ENCODE measurements at places on chromosomes 16 and 17.

DNA sequence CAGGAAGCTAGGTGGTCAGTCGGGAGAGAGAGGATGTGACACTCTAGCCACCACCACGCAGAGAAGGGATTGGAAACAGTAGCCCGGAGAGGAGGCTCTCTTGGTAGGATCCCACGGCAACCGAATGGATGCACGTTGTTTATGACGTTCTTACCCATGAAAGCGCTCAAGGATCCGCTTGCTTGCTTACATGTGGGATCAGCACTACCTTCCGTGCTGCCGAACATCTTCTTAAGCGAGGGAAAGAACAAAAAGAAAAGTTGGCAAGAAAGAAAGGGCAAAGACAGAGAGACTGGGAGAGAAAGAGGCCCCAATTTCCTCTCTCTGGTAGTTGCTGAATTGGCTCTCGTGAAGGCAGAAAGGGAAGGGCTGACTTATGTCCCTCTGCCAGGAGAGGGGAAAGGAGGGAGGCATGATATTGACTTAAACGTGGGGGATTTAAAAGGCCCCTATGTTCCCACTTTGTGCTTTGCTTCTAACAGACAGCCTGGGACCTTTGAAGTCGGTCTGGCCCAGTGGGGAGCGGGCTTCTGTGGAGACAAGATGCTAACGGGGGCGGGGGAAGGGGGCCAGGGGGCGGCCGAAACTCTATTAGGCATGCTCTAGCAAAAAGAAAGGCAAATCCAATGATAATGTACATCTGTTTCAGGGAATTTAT is 35.4 kb downstream of the SNX20 start:
- no peak for DNase-seq

DNA sequence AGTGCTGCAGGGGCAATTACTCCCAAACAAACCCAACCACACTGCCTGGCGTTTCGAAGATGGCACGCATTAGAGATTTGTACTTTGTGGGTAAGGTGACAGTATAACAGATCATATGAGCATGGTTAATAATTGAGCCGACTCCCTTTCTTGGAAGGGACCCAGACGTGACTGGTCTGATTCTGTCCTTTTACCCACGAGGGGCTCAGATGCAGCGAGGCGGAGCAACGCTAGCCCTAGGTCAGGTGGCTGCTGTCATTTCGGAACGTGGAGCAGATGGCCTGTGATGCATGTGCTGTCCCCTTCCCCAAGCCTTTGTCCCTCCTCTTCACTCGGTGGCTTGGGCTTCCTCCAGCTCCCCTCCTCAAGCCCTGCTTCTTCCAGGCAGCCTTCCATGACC is 84.2 kb downstream of the SNX29 start:
- no peak for DNase-seq

DNA sequence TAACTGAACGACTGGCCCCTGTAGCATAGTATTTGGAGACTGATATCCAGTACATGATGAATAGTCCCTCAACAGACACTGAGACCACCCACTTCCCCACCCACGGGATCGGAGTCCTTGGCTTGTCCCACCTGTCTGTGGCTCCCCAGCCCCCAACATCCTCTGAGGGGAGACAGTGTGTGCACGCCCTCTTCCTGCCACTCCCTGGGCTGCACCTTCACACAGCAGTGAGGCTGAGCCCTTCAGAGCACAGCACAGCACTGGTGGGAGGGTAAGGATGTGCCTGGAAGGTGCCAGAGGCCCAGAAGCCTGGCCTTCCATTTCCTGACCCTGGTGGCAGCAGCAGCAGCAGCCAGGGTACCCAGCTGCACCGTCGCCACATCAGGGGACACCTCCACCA is 11.0 kb downstream of the DNASE1 start:
- no peak for DNase-seq

GRCh38 chr16:84282533-84282932 is 12.1 kb upstream of the WFDC1 start:
- no peak for DNase-seq

DNA sequence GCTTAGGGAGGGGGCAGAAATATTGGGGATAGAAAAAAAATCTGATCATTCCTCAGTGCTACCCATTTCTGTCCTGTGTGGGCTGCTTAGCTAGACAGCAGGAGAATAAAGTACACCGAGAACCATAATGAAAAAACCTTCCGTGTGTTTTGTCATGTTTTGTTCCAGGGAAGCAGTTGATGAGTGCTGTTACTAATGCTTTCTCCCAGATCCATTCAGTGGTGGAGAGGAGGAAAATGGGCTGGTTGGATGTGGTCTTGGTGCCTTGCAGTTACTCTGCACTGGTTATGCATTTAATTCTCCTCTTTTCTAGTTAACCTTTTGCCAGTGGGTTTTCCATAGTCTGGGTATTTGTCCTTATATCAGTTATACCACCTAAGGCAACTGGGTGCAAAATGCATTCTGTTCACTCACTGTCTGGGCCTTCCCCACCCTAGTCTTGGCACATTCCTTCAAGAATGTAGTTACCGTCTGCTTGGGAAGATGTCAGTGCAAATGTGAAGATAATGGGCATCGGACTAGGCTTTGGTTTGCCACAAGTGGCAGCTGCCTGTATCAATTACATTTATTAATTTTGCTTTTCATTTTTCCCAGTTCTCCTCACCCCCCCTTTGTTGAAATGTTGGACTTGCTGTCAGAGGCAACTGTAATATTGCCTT is 9.3 kb upstream of the TBKBP1 start:
- no peak for DNase-seq

DNA sequence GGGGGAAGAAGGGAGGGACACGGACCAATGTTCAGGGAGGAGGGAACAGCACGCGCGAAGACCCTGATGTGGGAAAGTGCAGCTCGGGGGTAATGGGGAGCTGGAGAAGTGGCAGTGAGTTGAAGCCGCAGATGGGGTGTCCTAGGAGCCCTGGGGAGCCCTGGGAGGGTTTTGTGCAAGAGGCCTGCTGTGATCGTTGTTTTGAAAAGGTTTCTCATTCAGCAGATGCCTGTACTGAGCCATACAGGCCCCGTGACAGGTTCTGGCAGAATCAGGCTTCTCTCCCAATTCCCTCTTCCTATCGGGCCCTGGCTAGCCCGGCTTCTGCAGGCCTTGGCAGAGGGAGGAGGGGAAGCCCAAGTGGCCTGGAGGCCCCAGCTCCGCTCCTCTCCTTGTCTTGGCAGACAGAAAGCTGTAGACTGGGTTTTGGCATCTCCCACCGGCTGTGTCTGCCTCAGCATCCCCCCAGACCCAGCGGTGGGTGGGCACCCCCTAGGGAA is 38.4 kb upstream of the EMP2 start:
- DNase-seq = no peak

- DNase-seq = no peak
Observed at GRCh38 chr16:81421536-81421935, 23.1 kb upstream of the CMIP start.

- peak; percentile 58 for DNase-seq
Observed at GRCh38 chr17:45907750-45908395, 13.5 kb downstream of the MAPT start.

GRCh38 chr16:87540897-87541146 is 48.0 kb upstream of the ZCCHC14 start:
- DNase-seq = no peak

DNA sequence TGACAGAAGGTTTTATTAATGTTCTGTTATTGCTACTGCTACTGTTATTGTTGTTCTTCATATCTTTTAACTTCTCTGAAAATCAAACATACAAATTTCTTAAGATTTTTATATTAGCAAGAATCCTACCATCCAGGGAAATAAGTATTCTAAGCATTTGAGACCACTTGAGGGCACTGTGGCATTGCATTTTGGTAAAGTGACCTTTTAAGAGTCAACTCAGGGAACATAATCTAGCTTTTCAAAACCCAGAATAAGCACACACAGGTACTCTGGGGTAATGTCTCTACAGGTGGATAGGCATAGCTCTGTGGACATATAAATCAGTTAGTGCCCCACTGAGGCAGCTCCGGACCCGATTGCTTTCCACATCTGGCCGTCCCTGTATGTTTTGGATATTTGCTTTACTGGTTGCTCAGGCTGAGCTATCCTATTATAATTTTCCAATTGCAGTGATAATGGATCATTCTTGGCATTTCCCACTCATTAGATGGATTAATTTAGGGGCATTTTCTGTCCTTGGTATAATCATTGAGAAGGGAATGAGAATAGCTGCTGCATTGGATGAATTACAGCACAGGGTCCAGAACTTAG is 1425.1 kb upstream of the CDH8 start:
- DNase-seq = peak; percentile 24

GRCh38 chr17:35372846-35373533 is 431 bp downstream of the SLFN11 start:
- DNase-seq = peak; percentile 8

GRCh38 chr17:15232517-15232915 is 32.6 kb downstream of the PMP22 start:
- DNase-seq = no peak

GRCh38 chr17:45432405-45433158 is at the start of gene ARHGAP27:
Gene ARHGAP27 (minus strand): TSS chr17:45432870. CDS start chr17:45430279, 2,591 bp downstream.
- DNase-seq = no peak

GRCh38 chr17:28392491-28392890 is 13.5 kb downstream of the SLC46A1 start:
- DNase-seq = no peak

GRCh38 chr17:18038149-18038850 is 668 bp downstream of the ATPAF2 start:
- DNase-seq = no peak

- no peak for DNase-seq
Observed at GRCh38 chr17:6255322-6255721, 179.6 kb downstream of the AIPL1 start.

GRCh38 chr17:38741921-38742410 is 6.2 kb downstream of the PCGF2 start:
- no peak for DNase-seq

DNA sequence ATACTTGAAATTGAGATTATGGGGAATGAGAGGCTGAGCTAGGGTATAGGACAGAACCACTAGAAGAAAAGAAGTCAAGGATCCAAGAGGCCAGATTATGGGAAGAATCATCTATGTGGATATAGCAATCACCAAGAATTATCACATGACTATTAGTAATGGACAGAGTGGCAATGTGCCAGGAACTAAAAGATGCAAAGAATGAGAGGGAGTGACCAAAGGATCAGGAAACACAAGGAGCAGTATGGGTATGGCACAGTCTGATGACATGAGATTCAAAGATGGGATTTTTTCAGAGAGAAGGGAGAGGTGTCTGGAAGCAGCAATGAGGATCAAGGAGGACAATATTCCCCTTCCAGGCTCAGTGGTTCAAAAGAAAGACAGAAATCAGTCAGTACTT is 212.2 kb downstream of the AATF start:
- DNase-seq = no peak

DNA sequence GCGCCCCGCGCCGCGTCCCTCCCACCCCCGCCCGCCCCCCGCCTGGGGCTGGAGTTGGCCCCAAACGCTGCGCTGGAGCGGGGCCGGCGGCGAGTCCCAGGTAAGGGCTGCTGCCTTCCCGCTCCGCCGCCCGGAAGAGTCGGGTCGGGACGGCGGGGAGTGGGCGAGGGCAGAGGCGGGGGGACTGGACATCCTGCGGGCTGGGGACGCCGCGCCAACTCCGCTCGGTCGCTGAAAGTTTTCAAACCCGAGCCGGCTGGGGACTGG is 469 bp downstream of the GPRC5C start:
- no peak for DNase-seq

DNA sequence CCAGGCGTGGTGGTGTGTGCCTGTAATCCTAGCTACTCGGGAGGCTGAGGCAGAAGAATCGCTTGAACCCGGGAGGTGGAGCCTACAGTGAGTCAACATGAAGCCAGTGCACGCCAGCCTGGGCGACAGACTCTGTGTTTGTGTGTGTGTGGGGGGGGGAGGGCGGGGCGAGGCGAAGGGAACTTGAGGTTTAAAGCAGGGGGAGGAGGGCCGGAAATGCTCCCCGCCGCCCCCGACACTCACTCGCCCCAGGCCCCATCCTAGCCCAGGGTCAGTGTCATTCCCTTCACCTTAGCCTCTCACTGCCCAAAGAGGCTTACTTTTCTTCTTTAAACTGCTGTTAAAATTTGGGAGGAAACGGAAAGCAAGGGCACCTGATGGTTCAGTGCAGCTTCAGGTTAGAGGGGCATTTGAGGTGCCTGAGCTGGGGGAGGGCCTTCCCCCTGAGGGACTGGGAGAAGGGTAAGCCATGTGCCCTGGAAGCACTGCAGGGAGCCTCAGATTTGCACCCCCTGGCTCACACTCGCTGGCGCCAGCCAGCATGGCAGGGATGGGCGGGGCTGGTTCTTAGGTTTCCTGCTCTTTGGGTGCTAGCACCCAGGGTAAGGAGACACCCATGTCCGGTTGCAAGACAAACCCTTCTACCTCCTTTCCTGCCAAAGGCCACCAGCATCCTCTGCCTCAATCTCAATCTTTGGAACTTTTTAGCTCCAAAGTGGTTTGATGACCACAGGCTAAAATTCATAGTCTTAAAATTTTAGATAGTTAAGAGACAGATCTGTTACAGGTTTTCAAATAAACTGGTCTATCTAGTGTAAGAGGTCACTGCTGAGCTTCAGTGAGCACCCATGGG is 2.2 kb upstream of the LIMD2 start:
- DNase-seq = no peak

DNA sequence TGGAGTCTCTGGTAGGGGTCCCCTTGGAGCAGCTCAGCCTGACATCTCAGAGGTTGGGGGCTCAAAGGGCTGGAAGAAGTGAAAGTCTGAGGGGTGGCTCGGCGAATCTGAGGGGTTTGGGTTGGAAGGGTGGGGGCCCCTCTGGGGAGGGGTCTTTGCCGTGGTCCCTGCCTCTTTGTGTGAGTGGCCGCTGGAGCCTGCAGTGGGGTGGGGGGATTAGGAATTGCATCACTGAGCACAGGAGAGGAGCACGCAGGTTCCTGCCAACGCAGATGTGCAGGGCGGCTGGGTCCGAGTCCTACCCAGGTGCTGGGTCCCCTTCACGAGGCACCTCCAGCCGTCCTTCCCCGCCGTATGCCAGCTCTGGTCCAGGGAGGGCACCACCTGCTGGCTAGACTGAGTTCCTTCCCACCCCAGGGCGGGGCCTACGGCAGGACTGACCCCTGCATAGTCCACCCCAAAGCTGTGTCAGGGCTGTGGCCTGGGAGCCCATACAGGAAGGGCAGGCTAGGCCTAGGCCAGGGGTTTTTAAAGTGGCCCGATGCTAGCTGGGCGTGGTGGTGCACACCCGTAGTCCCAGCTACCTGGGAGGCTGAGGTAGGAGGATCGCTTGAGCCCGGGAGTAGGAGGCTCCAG is 9.9 kb downstream of the FMNL1 start:
- DNase-seq = no peak

Measured in NCI-H1694 (cell line).